ENCODE measurements at places on chromosomes 4 and X.

DNA sequence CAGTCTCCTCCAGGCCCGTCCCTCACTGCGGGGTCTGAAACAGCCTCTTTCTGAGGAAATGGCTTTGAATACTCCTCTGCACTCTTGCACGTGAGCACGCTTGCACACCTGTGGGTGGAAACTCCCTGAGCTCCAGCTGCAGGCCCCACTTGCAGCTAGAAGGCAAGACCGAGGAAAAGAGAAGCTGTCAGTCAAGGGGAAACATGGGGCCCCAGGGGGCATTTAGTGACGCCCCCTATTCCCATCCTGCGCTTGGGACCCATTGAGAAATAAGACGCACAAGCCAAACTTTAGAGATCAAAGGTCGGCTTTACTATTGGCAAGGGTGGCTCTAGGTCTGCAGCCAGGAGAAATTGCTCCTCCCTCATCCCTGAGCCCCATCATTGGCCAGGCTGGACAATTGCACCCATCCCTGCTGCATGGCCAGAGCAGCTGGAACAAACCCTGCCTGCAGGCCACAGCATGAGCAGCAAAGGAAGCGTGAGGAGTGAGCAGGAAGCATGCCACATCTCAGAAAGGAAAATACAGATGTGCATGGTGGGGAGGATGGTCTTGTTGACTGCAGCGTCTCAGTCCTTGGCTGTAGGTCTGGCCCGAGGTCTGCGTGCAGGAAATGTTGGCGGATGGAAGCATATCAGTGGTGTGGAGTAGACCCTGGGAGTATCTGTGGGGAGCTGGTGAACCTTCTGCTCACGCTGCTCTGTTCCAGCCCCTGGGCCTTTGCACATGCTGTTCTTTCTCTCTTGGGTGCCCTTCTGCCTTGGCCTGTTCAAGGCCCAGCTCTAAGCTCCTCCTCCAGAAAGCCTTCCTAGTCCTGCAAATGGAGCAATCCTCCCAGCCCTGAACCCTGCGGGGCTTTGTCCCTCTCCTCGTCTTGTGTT is 93.9 kb downstream of the PSAPL1 start:
- no peak for DNase-seq

GRCh38 chr4:16009153-16009552 is 46.2 kb upstream of the FGFBP2 start:
- DNase-seq: no peak

- no peak for DNase-seq
Measured at GRCh38 chr4:147755561-147756295, 23.8 kb downstream of the ARHGAP10 start.

DNA sequence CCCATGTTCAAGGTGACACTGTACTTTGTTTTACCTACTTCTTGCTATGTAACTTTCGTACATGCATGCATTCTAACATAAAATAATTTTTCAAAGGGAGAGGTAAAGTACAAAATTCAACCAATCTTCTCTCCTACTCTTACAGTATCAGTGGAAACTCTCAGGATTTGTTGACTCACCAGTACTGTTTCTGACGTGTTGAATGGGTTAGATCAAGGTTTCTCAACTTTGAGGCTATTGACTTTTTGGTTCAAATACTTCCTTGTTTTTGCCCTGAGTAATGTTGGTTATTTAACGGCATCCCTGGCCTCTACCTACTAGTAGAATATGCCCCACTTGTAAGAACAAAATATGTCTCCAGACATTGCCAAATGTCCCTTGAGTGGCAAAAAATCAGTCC is 94.6 kb upstream of the SMAD1 start:
- no peak for DNase-seq

- DNase-seq: no peak
Measured at GRCh38 chr4:23710298-23710697, 179.5 kb downstream of the PPARGC1A start.

GRCh38 chrX:71301195-71301924 is at the start of gene ITGB1BP2:
TSS of gene ITGB1BP2 (plus strand) at chrX:71301750. CDS start at chrX:71301807, 57 bp downstream.
- DNase-seq: no peak

GRCh38 chr4:59200992-59201391 is 1999.1 kb upstream of the ADGRL3 start:
- no peak for DNase-seq

GRCh38 chrX:103360092-103360491 is 3.8 kb downstream of the TCEAL9 start:
- DNase-seq: no peak

DNA sequence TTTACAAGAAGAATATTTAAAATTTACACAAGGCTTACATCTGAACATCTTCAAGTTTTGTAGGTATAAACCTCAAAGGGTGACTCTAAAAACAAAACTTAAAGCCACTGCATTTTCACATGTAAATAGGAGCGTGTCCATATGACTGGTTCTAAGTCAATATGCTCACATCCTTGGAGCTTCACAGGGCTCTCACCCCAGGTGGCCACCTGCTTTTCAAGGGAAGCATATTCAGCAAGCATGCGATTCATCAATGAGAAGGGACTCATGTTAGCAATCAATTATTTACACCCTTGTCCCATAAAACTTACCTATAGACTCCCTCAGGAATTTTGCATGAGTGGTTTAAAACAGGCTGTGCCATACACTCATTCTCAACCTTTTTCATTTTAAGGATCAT is 17.8 kb upstream of the KLHL34 start:
- DNase-seq: no peak

DNA sequence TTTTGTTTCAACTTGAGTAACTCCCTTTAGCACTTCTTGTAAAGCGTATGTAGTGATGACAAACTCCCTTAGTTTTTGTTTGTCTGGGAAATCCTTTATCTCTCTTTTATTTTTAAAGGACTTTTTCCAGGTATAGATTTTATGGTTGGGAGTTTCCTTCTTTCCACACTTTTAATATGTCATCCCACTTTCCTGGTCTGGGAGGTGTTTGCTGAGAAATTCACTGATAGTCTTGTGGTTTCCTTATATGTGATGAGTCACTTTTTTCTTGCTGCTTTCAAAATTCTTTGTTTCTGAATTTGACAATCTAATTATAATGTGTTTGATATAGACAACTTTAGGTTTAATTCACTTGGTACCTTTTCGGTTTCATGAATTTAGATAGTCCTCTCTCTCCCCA is 353.9 kb downstream of the GPAT3 start:
- DNase-seq: no peak

GRCh38 chr4:74540193-74540592 is 95.3 kb downstream of the AREG start:
- no peak for DNase-seq

DNA sequence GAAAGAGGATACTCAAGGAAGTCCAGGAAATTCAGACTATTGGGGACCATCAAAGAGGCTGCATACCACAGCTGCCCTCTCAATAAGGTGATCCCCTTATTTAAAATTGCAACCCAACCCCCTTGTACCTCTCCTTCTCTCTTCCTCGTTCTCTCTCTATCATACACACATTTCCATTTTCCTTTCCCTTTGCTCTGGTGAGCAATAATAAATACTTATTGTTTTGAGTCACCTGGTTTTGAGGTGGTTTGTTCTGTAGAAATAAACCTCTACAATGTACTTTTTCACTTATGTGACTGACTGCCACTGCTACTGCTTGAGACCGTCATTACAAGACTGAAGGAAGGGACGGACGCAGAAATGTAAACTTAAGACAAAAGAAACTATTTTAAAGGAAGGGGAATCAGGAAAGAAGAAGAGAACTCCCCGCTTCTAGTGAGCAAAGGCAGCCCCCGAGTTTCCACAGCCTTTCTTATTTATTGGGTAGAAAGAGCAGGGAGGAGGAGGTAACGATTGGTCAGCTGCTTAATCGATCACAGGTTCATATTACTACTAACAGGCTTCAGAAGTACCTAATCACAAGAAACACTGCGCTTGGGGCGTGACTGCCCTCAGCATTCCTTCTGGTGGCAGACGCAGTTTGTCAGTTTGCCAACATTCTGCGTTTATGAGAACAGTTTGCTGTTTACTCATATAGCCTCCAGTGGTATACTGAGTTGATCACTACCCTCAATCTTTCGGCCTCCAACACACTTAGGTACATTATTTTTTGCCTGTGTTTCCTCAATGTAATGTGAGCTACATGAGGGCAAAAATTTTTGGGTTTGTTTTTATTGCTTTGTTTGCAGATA is 16.9 kb upstream of the TMEM165 start:
- no peak for DNase-seq

- DNase-seq: no peak
Measured at GRCh38 chr4:173703021-173703420, 173.0 kb upstream of the HAND2 start.

- no peak for DNase-seq
Measured at GRCh38 chr4:122167369-122167768, 15.2 kb downstream of the BLTP1 start.

DNA sequence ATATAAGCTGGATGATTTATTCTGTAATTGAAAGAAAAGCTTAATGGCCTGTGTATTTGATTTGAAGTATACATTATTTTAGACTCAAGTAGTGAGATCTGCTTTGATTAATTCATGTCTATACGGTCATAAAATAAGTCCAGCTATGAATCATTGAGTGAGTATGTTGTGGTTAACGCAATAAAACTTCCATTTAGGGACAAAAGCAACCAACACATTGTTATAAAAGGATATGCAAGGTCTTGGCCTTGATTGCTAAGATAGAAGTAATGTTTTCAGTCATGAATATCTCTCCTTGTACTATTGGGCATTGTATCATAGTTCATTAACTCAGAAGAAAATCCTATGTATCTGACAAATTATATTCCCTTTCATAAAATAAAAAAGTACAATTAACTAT is 162.1 kb downstream of the EPHA5 start:
- no peak for DNase-seq

DNA sequence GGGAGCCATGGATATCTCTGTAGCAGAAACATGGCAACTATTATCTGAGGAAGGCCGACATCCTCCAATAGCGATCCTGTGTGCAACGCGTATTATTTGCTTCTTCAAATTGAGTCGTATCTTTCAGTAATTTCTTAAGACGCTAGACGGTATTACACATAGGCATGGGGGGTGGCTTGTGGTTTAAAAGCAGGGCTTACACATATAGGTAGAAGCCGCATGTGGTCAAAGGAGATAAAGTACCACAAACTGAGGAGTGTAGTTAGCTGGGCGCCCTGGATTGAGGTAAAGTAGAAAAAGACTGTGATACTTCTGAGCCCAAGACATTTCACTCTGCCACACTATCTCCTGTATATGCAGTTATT is 94.6 kb downstream of the SORBS2 start:
- no peak for DNase-seq

DNA sequence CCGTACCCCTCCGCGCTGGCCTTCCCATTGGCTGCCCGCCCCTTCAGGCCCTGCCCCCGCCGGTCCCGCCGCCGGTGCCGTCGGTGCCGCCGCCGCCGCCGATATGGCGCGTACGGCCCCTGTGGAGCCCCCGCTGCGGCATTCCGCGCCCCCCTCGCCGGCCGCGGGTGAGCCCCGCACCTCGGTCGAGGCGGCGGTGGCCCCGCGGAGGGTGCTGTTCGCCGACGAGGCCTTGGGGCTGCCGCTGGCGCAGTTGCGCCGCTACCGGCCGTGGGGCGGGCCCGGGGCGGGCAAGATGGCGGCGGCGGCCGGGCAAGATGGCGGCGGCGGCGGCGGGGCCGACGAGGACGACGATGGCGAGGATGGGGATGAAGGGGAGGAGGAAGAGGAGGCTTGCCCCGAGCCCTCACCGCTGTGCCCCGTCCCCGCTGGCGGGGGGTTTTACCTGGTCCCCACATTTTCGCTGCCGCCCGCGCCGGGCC is at the start of gene PPP1R3F:
Gene PPP1R3F (plus strand): TSS at position 27 of the 482 bp plus-strand sequence. CDS start 77 bp downstream, at position 104.
- no peak for DNase-seq

- DNase-seq: peak; percentile 32
Measured at GRCh38 chrX:103554687-103555424, 30.5 kb upstream of the TCEAL4 start.

DNA sequence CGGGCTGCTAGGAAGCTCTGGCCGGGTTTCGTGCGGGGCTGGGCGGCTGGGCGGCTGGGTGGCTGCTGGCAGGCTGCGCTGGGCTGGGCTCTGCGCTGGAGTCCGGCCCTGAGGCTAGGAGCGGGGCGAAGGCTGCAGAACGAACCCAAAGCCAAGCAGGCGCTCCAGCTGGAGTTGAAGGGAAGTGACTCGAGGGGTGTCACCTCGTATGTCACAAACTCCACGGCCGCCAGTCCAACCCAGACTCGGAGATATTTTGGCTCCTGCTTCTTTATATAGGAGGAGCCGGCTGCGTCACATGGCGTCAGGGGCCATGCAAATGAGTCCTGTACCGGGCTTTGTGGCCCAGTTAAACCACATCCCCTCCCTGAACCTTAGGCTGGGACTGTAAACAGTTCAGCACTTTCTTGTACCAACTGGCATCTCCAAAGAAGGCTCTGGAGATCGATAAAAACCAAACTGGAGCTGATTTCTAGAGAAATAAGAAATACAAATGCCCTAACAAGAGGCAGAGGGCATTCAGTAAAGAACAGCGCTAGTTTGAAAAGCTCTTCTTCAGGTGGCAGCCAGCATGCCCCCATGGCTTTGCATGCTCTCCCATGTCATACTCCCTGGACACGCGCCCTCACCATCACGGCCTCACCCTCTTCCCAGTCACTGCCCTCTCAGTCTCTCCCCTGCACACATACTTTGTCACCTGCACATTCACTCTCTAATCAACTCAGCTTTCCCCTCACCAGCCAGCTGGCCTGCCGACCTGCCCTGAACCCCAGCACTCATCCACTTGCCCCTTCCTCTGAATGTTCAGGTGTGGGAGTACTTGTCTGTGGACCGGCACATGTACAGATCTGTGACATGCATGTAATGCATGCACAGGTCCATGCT is 58.5 kb downstream of the TSC22D3 start:
- peak; percentile 73 for DNase-seq

GRCh38 chrX:16196829-16197228 is 29.5 kb downstream of the MAGEB17 start:
- DNase-seq: no peak

- no peak for DNase-seq
Measured at GRCh38 chr4:185534866-185535611, at the start of gene PDLIM3. TSS of gene PDLIM3 (minus strand) at chr4:185535507. CDS start at chr4:185535434, 73 bp downstream.

DNA sequence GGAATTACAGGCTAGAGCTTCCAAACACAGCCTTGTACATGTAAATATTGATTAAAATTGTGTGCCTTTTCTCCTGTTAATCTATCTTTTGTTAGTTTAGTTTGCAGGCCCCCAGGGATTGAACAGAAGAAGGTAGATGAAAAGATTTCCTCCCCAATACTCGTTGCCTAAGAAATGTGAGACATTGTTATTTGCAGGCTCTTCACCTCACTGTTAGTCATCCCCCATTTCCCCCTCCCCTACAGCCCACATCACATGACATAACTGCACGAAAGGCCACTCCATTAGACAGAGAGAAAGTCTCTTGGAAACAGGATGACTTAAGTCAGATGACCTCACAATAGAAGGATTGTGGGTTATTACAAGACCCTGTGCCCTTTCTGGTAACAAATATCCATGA is 13.3 kb upstream of the MID1 start:
- no peak for DNase-seq

DNA sequence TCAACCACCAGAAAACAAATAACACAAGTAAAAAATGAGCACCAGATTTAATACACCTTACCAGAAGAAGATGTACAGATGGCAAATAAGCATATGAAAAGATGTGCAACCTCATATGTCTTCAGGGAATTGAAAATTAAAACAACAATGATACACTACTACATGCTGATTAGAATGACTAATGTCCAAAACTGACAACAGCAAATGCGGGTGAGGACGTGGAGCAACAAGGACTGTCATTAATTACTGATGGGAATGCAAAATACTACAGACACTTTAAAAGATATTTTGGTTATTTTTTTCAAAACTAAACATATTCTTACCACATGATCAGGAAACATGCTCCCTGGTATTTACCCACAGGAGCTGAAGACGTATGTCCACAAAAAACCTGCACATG is 140.3 kb downstream of the FRYL start:
- DNase-seq: no peak

GRCh38 chr4:131427000-131427399 is 1722.1 kb upstream of the PCDH10 start:
- no peak for DNase-seq

GRCh38 chrX:41688156-41688555 is 617 bp upstream of the GPR34 start:
- DNase-seq: no peak

Data from activated B cell treated with CpG ODN at 0.5 μM for 24 hours (primary cell).